GM13977 (cell line): ENCODE measurements at places on chromosomes 12 and 14.

DNA sequence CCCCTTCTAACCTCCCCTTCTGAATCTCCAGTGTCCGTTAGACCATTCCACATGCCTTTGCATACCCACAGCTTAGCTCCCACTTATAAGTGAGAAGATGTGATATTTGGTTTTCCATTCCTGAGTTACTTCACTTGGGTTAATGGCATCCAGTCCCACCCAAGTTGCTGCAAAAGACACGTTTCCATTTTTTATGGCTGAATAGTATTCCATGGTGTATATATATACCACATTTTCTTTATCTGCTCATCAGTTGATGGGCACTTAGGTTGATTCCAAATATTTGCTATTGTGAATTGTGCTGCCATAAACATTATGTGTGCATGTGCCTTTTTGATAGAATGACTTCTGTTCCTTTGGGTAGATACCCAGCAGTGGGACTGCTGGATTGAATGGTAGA lies 67.8 kb downstream of the MVK start:
- no peak for DNase-seq

- no peak for DNase-seq
Measured at GRCh38 chr12:64431791-64432190, 20.1 kb upstream of the TBK1 start.

DNA sequence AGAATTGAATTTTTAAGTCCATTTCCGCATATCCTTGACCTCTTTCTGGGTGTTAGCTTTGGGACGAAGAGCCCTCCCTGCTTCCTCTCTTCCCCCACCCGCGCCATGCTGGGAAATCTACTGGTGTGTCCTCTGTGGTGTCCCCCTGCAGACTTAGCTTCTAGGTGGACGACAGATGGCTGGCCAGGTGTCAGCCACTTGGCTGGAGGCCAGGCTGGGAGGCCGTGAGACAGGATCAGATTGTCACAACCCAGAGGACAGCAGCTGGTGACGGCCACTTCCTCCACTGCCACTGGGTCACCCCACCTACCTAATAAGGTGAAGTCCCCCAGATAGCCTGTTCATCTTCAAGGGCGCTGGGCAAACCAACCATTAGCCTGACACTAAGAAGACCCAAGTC lies 13.3 kb upstream of the DTX1 start:
- DNase-seq, result no peak

DNA sequence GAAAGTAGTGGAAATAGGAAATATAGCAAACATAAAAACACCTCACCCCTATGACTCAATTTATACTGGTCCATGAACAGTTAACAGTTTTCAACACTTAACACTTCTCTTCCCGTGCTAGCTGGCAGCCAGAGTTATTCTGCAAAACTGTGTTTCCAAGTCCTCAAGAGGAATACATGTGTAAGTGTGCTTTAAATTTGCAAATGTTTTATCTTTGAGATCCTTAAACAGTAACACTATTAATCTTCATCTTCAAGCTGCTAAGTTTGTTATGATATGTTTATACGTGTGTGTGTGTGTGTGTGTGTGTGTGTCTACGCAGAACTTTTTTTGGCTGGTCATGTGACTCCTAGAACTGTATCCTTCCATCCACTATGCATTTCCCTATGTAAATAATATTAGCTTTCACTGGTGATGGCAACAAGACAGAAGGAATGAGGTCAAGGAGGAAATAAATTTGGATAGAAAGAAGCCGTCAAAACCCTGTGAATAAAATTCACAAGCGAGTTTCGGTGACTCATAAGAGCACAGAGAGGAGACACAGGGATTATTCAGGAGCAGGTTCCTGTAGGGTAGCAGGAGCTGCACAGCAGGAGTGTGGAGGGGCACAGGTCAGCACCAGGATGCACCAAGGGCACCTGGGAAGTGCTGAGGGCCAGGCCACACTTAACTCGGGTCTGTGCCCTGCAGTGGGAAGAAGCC lies 105.9 kb upstream of the ETV6 start:
- DNase-seq, result no peak

DNA sequence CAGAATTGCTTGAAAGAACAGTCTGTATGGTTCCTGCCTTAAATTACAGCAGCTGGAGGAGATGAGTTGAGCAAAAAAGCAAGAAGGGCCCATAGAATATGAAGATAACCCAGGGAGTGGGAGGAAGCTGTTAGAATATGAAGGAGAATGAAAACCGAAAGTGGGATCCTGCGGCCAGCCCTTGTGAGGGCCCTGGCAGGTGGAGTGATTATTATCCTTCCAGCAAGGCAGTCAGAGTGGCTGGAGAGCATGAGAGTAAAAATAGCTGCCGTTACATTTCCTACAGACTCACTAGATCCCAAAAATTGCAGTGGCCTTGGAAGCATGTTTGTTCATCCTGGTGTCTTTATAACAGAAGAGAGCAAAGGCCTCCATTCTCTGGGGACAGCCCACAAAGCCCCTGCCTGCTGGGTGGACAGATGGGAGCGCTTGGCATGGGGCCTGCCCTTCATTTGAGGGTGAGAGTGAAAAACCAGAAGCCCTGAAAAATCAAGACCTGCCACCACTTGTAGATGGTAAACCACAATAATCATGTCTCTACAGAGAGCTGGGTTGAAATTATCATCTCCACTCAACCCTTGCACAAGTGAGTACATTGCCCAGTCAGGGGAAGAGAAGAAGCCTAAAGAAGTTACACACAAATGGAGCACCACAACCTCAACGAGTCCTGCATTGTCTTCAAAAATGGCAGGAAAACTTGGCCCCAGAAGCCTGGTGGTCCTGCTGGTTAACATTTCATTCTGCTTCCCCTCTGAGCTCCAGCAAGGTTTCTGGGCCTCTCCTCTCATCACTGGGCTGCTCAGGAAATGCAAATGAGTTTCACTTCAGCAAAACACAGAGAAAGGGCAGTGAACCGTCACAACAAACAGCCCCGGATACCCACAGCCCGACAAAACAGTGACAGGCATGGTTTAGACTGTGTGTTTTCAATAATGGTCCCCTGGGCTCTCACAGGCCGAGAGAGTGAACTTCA lies 20.5 kb downstream of the ZDHHC22 start:
- peak; percentile 82 for DNase-seq

- DNase-seq, result peak; percentile 39
Measured at GRCh38 chr14:76267322-76268046, 108.5 kb upstream of the ESRRB start.

GRCh38 chr14:68513838-68514607 lies 278.8 kb downstream of the ZFP36L1 start:
- peak; percentile 72 for DNase-seq

DNA sequence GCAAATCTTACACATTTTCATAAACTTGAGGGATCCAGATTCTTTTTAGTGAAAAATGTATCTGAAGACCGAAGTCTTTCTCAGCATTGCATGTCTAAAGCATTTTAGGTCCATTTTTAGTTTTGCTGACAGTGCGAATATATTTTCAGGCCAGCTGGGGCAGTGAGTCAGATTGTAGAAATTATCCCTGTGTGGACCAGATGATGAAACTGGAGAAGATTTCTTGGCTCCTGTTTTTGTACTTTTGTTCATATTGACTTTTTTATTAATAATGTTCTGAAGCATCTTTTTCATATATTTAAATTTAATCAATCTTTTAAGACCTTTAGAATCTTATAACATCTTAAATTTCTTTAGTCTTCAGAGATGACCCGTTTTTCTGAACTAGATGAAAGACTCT lies 173.1 kb downstream of the FLRT2 start:
- no peak for DNase-seq

- DNase-seq, result no peak
Measured at GRCh38 chr14:102426796-102427195, 64.1 kb downstream of the TECPR2 start.

- no peak for DNase-seq
Measured at GRCh38 chr14:105478398-105479251, 4.0 kb downstream of the CRIP2 start.

DNA sequence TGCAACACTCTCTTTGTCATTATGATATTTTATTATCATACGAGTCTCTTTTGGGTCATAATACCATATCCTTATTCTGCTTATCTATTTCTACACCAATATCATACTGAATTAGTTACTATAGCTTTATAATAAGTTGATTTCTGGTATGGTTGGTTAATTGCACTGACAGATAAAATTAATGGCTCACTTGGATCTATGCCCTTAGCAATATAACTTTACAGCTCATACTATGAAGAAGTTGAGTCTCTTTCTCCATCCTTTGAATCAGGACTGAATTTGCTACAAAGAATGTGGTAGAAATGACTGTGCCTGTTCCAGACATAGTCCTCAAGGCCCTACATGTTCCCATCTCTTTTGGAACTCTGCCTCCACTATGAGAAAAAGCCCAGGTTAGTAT lies 139.7 kb upstream of the DYRK2 start:
- no peak for DNase-seq

DNA sequence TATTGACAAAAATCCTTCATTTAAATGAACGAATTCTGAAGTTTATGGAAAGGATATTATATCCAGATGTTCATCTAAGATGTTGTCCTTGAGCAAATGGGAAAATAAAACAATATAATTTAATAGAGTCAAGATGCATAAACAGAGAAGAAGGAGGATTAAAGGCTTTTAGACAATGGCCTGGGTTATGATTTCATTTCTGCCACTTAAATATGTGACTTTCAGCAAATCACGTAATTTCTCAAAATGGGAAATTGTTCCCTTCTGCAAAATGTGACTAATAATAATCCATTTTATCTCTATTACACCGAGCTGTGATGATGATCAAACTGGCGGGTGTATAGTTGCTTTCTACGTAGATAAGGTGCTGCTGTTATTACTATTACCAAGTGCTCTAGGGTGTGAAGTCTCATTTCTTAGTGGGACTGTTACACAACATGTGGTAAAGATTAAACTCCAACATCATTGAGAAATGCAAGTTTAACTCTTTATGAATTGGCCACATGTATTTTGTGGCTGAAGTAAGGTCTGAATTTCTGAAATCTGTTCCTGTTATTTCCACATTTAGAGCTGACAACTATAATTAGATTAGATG lies 157.0 kb downstream of the MYRFL start:
- no peak for DNase-seq
